ENCODE measurements at places on chromosomes 12 and 14.

DNA sequence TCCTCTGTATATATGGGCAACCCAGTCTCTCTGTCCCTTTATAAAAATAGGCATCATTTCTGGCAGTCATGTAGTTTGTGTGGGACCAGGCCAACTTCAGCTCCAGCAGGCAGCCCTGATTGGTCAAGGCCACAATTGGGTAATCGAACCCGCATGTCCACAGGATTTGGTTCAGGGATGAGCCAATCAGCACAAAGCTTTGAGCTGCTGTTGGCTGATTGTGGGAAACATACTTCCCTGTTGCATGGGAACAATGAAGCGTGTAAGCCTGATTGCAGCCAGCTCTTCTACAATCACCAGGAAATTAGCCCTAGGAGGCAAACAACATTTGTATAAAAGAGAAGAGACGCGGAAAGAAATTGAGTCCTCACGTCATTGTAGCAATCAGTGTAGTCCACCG lies 328.6 kb downstream of the PCNX1 start:
- DNase-seq, result no peak

DNA sequence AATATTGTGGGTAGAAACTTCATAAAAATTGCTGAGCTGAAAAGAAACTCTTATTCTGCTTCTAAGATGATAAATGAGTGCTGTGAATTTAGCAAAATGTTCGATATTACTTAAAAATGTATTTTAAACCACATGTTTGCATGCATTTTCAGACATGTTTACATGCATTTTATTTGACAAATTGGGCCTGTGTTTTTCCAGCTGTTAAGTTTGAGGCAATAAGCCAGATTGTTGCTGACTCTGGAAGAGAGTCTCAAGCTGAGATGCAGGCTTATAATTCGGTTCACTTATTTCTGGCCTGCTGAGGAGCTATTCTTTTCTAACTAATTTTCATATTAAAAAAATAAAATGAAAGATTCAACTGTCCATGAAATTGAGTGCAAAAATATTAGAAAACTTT lies 110.1 kb downstream of the SYNE2 start:
- no peak for DNase-seq

DNA sequence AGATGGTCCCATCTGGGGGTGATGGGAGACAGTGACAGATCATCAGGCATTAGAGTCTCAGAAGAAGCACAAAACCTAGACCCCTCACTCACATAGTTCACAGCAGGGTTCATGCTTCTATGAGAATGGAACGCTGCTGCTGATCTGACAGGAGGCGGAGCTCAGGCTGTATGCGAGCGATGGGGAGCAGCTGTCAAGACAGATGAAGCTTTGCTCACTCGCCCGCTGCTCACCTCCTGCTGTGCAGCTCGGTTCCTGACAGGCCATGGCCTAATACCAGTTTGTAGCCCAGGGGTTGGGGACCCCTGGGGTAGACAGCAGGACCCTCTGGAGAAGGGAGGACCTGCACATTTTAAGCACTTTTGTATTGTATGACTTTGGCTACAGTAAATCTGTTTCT lies 111.2 kb downstream of the LGMN start:
- no peak for DNase-seq

- no peak for DNase-seq
These were observed at the start of gene SVOP for GRCh38 chr12:109020796-109021380. Gene SVOP (minus strand): TSS chr12:109021068. CDS start chr12:109020868, 200 bp downstream.

DNA sequence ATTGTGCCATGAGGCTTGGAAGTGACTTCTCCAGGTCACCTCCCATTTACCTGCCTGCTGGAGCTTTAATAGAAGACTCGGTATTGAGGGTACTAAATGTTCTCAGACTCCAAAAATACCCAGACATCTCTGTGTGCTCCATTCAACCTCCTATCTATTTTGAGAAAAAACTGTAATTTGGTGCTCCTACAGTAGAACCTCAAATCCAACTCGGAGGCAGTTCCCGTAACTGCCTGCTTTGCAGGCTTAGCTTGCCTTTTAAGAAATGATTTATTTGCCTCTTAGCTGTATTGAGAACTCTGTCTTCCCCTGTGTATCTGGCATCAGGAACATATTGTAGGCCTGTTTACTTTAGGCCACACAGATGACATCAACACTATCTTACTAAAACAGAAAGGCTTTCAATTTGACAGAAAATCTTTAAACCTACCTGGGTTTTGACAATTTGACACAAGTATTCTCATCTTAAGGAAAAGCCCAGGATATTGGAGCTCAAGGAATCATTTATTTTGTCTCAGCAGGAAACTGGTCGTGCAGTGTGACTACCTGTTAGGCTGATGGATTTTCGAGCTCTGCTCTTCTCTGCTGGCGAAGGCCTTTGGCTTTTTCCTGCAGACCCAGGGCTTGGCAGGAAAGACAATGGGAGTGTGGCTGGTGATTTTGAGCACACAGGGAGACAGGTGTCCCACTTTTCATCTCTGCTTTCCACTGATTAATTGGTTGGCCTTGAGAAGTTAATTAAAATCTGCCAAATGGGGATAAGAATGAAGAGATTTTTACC lies 314.8 kb downstream of the SNAPC1 start:
- no peak for DNase-seq

DNA sequence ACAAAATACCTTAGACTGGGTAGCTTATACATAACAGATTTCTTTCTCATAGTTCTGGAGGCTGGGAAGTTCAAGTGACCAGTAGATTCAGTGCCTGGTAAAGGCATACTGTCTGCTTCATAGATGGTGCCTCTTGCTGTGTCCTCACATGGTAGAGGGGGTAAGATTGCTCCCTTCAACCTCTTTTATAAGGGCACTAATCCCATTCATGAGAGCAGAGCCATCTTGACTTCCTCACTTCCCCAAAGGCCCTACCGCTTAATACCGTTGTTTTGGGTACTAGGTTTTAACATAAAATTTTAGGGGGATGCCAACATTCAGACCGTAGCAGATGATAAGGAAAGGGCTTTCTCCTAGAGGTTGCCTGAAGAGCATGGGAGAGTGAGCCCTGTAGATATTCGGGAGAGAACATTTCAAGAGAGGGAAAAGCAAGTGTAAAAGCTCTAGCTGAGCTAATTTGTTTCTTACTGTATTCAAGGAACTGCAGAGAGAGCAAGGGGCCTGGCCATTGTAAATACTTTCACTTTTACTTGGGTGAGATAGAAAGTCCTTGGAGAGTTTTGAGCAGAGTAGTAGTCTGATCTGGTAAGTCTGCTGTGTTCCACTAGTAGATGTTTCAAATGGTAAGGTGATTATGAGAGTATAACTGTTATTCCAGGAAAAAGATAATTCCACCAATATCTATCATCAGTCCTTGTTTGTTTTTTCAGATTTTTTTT lies 27.3 kb downstream of the FRS2 start:
- DNase-seq, result no peak

- DNase-seq, result no peak
These were observed 111.3 kb downstream of the DYRK2 start for GRCh38 chr12:67759829-67760228.

GRCh38 chr12:104526320-104526719 lies 69.6 kb downstream of the CHST11 start:
- no peak for DNase-seq

DNA sequence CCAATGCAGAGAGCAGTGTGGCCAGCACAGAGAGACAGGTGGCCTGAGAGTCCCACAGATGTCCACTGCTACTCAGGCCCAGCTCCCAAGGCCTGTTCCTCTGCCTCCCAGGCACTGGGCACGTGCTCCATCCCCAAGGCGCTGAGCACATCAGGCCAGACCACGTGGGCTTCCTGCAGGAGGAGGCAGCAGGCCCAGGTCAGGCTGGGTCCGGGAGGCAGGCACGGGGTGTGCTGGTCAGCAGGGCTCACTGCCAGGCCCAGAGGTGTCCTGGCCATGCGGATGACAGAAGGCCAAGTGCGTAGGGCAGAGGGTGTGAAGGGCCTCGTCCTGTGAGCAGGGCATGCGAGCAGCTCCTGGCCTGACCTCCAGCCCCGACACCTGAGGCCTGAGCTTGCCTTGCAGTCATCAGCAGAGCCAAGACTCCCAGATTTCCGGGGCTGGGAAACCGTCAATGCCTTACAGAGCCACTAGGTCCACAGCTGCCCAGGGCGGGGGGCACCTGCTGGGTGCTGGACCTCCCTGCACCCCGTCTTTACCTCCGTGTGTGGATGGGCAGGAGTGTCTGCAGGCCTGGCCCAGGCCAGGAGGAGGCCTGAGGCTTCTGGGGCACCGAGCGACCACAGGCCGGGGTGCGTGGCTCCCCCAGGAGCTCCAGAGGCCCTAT lies 14.9 kb downstream of the TRMT61A start:
- DNase-seq, result no peak

DNA sequence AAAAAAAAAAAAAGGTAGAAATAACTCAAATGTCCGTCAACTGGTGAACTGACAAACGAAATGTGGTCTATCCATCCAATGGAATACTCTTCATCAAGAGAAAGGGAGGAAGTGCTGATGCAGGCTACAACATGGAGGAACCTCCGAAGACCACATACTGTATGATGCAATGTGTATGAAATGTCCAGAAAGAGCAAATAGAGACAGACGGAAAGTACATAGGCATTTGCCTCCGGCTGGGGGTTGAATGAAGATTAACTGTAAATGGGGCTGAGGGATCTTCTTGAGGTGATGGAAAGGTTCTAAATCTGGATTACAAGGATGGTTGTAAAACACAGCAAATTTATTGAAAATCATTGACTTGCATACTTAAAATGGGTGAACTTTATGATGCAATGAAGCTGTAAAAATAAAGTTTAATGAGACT lies 35.4 kb downstream of the DLK1 start:
- no peak for DNase-seq

DNA sequence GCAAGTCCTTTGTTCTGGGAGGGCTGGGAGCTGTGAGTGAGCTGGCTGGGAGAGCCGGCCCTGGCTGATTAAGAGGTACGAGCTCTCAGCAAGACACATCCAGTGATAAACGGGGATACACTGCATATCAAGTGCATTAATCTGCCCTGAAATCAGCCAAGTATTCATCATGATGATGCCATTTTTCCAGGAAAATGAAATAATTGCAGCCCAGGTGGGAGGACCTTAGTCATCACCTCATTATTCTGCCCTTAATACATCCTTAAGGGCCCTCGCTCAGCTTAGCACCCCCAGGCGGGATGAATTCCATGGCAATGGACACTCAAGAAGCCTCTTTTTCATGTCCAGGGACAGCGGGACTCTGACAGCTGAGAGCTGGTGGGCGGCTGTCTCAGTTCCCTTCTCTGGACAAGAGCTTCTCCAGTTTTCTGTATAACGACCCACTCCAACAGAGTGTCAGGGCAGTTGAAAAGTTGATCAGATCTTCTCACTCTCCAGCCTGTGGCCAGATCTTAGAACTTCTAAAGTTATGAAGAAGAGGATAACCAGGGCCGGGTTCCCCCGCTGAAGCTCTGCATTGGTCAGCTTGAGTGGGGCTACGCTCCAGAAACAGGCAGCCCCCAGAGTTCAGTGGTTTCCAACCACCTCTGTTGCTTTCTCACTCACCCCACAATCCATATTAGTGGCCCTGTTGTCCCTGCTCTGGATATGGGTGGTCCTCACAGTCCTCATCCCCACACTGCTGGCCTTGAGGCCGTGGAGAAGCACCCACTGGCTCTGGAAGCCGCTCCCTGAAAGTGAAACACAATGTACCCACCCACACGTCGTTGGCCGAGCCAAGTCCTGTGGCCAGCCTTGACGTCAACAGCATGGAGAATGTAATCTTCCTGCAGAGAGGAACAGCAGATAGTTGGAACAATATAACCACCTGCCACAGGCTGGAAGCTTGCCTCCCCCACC lies 306.2 kb upstream of the DIO3 start:
- DNase-seq, result no peak

- DNase-seq, result no peak
These were observed 151.0 kb upstream of the NAV3 start for GRCh38 chr12:77679686-77680085.

- DNase-seq, result no peak
These were observed 3.5 kb downstream of the RPS6KL1 start for GRCh38 chr14:74919421-74920165.

- DNase-seq, result no peak
These were observed 64.3 kb upstream of the PLEKHA5 start for GRCh38 chr12:19065223-19065622.

DNA sequence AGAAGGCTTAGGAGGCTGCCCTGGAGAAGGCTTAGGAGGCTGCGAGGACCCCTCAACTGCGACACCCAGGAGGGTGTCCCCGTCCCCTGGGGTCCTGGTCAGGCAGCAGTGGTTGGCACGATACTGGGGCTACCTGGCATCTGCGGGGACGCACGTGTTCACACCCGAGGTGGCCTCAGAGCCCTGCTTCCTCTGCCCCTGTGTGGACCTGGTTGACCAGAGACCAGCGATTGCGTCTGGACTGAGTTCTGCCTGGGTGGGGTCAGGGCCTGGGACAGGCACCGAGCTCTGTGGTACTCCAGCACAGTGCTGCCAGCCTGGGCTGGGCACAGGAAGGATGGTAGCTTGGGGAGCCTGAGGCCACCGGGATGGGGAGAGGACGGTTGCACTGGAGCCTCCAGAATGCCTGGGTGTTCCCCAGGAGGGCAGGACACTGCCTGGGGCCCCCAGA lies 735 bp downstream of the ASPG start:
- DNase-seq, result no peak

DNA sequence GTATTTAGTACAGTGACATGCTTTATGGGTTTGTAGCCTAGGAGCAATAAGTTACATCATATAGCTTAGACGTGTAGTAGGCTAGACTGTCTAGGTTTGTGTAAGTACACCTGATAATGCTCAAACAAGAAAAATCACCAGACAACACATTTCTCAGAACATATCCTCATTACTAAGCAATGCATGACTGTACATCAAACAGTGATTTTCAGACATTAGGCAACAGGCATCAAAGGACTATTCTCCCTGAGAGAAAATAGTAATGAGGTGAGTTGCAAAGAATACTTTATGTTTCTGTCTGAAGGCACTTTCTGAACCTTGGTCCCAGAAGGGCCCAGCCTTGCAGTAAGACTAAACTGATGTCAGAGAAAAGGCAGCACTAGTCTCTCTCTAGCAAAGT lies 48.4 kb upstream of the SYT10 start:
- no peak for DNase-seq

DNA sequence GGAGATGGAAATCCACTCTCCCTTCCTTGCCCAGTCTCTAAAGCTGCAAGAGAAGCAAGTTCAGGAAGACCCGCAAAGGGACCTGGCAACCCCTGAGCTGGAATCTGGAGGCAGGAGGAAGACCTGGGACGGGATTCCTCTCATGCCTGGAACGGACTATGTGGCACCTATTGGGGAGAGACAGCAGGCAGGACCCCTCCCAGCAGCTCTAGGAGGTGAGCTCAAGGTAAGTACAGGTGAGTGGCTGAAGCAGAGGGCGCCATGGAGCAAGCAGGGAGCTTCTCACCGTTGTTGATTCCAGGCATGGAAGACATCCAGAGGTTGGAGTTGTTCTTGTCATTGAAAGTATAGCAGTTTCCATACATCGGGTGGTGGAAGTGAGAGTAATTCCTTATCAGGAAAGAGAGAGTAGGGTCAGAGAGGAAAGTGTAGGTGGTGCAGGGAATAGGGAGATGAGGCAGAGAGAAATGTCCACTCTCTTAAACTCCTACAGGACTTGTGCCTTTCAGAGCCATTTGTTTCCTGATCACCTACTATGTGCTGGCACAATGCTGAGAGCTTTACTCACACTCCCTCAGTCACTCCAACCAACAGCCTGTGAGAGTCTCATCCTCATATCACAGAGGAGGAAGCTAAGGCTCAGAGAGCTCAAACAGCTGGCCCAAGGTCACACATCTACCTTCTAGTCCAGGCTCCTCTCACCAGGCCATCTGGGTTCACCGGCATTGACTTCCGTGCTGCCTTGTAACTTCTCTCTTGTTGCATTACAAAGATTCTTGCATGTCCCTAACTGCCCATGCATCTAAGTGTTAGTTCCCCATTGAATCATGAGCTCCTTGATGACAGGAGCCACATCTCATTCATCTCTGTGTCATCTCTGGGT lies 13.9 kb upstream of the TNFRSF1A start:
- DNase-seq, result no peak

GRCh38 chr12:22463306-22463705 lies 81.0 kb downstream of the C2CD5 start:
- no peak for DNase-seq

All from stimulated activated CD4-positive, alpha-beta T cell treated with anti-CD3 and anti-CD28 coated beads, Interleukin-15, amount 100 ng/mL, for 1 hour (primary cell).